ENCODE measurements at places on chromosomes 16 and 17.
A peak's percentile ranks its signal among the peaks of the same experiment; 100 is the strongest.

GRCh38 chr17:13958773-13959172, 110.5 kb upstream of the COX10 start:
- no peak for DNase-seq

GRCh38 chr17:39551879-39552278, 55.8 kb downstream of the NEUROD2 start:
- DNase-seq: no peak

DNA sequence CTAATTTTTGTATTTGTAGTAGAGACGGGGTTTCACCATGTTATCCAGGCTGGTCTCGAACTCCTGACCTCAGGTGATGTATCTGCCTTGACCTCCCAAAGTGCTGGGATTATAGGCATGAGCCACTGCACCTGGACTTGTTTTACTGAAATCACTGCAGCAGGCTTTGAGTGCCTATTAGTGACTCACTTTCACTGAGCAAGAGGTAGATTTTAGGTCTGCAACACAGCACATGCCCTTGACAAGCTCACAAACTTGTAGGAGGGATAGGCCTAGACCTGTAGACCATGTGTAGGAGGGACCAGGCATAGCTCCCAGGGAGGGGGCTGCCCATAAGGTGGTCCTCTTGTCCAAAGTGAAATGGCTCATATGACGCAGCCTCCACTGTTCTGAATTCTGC, 27.0 kb upstream of the RPTOR start:
- DNase-seq: no peak

DNA sequence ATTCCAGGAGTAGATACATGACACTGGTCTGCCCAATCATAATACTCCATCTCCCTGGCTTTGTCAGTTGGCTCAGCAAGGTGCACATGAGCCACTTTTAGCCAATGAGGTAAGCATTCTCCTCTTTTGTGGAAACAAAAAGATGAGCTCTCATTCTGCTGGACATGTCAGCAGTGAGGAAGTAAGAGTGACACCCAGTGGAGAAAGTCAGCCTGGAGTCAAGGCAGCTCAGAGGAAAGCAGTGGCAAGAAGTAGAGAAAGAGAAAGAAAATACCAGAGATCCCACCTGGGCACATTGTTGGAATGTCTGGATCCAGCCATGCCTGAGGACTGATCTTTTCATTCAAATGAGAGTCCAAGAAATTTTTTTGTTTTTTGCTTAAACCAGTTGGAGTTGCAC, 496.9 kb upstream of the C16orf82 start:
- DNase-seq: no peak

DNA sequence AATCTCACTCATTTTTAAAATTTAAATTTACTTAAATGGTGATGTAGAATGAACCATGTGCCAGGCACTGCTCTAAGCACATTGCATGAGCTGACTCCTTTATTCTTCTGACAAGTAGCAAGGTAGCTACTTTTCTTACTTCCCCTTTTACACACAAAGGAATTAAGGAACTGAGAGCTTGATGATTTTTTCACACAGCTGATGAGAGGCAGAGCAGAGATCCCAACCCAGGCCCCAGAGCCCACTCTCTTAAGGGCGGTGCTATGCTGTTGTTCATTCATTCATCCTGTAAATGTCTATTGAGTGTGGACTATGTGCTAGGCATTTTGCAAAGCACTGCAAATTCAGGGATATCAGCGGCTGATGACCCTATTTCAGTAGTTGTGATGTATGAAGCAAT, 17.9 kb downstream of the SEC14L5 start:
- DNase-seq: no peak

DNA sequence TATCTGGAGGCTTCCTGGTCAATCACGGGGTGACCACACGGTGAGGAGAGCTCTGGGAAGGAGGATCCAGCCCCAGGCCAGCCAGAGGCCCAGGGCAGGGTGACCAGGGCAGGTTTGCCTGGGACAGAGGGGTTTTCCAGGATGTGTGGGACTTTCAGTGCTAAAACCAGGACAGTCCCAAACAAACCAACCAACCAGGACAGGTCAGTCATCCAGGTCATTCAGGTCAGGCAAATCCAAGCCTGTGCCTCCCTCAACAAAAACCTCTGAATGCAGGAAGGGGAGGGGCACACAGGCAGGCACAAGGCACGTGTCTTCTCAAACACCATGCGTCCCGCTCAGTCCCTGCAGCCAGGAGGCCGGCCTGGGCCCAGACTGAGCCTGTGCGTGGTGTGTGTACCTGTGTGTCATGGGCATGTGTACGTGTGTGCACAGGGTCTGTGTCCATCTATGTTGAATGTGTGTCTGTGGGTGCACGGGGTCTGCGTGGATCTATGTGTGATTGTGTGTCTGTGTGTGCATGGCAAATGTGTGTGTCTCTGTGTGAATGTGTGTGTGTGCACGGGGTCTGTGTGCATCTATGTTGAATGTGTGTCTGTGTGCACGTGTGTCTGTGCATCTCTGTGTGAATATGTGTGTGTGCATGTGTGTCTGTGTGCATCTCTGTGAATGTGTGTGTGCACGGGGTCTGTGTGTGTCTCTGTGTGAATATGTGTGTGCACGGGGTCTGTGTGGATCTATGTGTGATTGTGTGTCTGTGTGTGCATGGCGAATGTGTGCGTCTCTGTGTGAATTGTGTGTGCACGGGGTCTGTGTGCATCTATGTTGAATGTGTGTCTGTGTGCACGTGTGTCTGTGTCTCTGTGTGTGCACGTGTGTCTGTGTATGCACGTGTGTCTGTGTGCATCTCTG, 78.9 kb downstream of the RTN4RL1 start:
- no peak for DNase-seq

GRCh38 chr17:49696233-49696761, 11.5 kb downstream of the SLC35B1 start:
- DNase-seq: no peak

- no peak for DNase-seq
Observed at GRCh38 chr16:52963212-52963854, 89.4 kb downstream of the CHD9NB start.

GRCh38 chr16:50263940-50264929, 2.1 kb upstream of the ADCY7 start:
- DNase-seq: no peak

DNA sequence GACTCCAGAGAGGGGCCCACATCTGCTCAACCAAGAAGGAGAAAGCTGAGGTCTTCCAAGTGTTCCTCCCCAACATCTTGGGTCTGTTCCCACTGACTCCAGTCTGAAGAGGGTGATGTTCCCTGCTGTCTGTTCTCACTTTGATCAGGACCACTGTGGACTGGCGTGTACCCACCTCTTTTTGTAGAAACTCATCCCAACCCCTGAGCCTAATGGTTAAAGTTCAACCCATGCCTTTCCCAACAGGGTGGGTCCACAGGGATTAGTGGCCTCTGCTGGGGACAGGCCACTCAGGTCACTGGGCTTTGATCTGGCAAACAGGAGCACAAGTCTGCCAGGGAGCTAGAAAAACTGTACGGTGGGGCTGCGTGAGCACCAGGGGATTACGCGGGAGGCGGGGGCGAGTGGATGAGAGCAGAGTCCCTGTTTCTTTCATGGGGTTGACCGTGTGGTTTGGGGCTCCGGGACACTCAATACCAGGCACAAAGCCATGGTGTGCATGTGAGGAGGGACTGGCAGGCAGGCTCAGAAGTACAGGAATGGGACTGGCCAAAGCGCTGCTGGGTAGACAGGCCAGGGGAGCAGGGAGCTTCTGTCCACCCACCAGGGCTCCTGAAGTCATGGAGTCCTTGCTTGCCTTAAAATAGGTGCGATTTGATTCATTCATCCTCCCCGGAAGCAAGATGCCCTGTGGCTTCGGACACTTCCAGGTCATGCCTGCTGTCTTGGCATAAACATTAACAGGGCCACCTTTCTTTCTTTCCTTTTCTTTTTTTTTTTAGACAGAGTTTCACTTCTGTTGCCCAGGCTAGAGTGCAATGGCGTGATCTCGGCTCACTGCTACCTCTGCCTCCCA, at the start of gene CA5A:
Gene CA5A, minus strand, starts transcription at position 155 of the 856 bp plus-strand sequence. Its CDS starts 79 bp downstream, at position 76.
- DNase-seq: no peak

DNA sequence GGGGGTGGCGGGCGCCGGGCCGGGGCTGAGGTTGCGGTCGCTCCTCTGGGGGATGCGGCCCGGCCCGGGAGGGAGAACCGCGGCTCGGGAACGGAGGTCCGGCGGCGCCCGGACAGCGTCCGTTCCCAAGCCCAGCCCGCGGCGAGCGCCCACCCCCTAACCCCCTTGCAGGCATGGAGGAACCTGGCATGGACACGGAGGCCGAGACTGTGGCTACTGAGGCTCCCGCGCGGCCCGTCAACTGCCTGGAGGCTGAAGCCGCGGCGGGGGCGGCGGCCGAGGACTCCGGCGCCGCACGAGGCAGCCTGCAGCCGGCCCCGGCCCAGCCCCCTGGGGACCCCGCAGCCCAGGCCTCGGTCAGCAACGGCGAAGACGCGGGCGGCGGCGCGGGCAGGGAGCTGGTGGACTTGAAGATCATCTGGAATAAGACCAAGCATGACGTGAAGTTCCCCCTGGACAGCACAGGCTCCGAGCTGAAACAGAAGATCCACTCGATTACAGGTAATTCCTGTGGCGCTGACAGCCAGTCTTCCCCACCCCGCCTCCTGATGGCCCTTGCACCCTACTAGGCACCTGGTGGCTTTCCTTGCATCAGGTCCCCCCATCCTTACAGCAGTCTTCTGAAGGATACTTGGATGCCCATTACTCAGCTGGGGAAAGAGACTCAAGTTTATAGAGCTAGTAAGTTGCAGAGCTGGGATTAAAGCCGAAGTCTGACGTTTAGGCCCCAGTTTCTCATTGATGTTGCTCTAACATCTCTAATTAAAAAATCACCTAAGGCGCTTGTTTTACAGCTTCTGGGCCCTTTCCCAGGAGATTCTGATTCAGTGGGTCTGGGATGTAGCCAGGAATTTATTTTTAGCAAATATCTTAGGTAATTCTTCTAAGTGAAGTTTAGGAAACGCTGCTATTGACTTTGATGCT, 514 bp downstream of the UBFD1 start:
- no peak for DNase-seq

DNA sequence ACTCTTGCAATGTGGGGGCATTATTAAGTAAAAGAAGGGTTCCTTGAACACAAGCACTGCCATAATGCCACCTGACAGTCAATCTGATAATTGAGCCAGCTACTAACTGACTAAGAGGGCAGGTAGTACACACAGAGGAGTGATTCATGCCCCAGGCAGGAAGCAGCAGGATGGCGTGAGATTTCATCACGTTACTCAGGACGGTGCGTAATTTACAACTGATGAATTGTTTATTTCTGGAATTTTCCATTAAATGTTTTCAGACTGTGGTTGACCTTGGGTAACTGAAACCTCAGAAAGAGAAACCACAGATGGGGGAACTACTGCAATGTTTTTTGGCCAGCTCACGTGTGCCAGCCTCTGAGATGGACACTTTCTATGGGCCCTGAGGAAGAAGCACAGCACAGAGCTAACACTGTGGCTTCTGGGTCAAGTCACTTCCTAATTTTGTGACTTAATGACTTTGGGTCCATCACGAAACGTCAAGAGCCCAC, 46.7 kb downstream of the C17orf67 start:
- no peak for DNase-seq

DNA sequence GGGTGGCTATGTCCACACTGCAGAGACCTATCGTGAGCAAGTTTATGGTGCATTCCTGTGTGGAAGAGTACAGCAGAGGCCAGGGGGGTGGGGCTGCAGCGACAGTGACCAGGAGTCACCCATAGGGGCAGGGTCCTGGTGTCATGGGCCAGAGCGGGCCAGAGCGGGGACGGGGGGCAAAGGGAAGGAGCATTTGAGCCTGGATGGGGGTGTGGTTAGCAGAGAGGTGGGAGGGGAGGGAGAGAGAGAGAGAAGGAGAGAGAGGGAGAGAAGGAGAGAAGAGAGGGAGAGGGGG, 17.8 kb downstream of the JPH3 start:
- no peak for DNase-seq

GRCh38 chr17:75524970-75525805, at the start of gene LLGL2:
TSS of gene LLGL2 (plus strand) at chr17:75525697. CDS start at chr17:75543427, 17,730 bp downstream.
- peak; percentile 91 for DNase-seq

DNA sequence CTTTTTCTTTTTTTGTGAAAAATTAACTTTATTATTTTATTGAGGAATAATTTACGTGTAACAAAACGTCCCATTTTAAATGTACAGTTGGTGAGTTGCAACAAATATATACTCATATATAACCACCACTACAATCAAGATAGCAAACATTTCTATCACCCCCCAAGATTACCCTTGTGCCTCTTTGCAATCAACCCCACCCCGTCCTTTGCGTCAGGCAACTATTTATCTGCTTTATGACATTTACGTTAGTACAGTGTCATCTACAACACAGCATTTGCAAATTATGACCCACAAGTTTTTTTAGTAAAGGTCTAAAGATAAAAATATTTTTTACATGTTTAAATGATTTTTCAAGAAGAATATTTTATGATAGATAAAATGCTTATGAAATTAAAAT, 485.6 kb upstream of the SOX9 start:
- DNase-seq: no peak

GRCh38 chr16:80931801-80932707, 74.6 kb downstream of the CMC2 start:
- DNase-seq: no peak

DNA sequence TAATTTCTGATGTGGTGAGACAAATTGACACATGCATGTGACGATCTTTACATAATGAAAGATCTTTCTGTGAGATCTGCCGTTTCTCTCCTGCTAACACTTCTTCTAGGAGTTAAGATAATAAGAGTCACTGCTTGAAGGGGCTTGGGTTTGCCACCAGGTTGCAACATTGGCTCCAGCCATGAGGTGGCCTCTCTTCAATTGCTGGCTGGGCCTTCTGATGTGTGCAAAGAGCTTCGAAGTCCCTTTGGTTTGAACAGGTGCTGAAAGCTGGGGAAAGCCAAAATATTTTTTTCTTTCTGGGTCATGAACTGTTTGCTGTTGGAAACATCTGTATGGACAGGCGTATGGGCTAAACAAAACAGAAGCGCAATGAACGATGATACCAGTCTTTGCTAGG, 204.1 kb upstream of the SALL1 start:
- no peak for DNase-seq

DNA sequence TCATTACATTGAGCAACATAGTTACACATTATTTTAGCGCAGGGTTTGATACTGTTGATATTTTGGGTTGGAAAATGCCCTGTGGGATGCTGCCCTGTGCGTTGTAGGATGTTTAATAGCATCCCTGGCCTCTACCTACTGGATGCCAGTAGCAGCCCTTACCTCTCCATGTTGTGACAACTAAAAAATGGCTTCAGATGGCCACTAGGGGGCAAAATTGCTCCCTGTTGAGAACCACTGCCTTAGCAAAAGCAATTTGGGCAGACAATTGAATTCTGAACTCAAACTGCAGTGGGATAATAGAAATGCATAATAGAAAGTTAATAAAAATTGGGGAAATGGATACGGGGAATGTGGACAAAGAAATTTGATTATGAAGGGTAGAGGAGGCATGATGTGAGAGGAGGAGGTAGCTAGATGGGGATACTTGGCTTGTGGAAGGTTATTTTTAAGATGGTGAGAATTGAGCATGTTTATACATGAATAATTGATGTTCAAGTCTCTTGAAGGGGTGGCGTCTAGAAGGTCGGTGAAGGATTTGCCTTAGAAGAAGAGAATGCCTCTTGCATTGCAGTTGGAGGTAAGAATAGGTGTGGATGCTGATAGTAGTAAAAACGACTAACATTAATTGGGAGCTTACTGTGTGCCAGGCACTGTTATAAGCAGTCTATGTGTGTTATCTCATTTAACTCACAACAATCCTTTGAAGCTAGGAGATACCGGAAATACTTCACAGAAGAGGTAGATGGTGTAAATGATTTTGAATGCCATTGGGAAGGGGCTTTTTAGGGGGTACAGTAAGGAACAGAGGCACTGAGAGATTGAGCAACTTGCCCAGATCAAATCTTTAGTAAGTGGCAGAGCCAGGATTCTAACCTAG, 19.0 kb downstream of the HEATR9 start:
- DNase-seq: peak; percentile 44
